NCI-H1417 (cell line): ENCODE measurements at places on chromosomes 1 and 21.

- no peak for DNase-seq
Observed at GRCh38 chr1:193377472-193377871, 191.1 kb upstream of the B3GALT2 start.

GRCh38 chr21:32807717-32808380, 36.3 kb upstream of the PAXBP1 start:
- no peak for DNase-seq

DNA sequence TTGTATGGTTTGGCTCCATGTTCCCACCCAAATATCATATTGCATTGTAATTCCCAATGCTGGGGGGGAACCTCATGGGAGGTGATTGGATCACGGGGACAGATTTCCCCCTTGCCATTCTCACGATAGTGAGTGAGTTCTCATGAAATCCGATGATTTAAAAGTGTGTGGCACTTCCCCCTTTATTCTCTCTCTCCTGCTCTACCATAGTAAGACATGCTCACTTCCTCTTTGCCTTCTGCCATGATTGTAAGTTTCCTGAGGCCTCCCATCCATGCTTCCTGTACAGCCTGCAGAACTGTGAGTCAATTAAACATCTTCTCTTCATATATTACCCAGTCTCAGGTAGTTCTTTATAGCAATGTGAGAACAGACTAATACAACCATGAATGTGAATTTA, 211.6 kb upstream of the NR5A2 start:
- no peak for DNase-seq

- no peak for DNase-seq
Observed at GRCh38 chr1:70504821-70505193, 93.7 kb downstream of the CTH start.

DNA sequence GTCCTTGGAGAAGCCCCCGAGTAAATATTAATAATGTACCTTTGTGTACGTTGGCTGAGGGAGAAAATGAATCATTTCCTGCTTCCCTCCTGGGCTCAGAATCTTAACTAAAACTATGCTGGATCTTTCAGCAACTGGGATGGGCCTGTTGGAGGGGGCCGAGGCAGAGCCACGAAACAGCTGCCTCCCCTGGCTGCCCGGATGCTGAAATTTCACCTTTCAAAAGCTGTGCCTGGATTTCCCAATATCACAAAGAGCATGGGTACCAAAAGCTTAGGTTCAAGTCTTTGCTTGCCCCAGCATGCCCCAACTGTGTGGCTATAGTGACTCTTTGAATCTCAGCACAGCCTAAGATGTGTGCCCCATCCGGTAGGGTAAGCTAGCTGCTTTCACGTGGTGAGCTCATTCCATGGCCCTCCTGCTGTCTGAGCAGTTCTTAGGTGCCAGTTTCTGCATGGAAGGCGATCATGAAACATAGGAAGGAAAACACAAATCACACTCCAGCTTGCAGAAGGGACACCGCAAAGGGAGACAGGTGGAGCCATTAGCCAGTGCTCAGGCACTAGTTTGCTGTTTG, 473.5 kb downstream of the PTPRU start:
- peak; percentile 61 for DNase-seq

GRCh38 chr21:42309753-42310213, 5.4 kb downstream of the TFF3 start:
- peak; percentile 48 for DNase-seq
